ENCODE measurements at places on chromosomes 11 and 22. TPM values are rescaled to one million over a fixed set of nuclear protein-coding genes. Genes with fewer than 3 reads are reported as not detected.
A peak's percentile ranks its signal among the peaks of the same experiment; 100 is the strongest.

DNA sequence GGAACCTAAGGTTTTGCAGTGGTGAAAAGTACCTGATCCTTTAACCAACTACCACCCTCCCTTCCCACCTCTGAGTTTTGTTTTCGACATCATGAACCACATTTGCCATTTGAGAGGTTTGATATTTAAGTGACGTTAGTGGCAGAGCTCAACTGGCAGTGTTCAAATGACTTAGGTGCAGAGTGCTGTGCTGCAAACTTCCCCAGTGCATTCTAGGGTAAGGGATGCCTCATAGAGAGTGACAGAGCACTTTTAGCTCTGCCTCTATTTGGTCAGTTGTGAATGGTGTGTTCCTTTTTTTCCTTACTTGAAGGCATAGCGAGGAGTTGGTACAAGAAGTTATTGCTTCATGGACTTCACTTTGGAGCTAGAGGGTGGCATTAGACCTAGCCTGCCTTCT is 9.4 kb downstream of the BMAL1 start:
- no peak overlapping the region for H3K27ac ChIP-seq
- H3K4me3 ChIP-seq = no peak overlapping the region
- no peaks in the 10 kb centered on the region for H3K36me3 ChIP-seq
- peaks cover 22% of the 10 kb centered on the region for H3K4me1 ChIP-seq
- no peaks in the 10 kb centered on the region for H3K27me3 ChIP-seq

GRCh38 chr22:17732251-17732854 is 41.9 kb downstream of the BID start:
- H3K4me3 ChIP-seq = no peak overlapping the region
- no peak for DNase-seq
- no peaks in the 10 kb centered on the region for H3K27me3 ChIP-seq
- peaks cover 17% of the 10 kb centered on the region for H3K36me3 ChIP-seq
- H3K4me1 ChIP-seq = peaks cover 9% of the 10 kb centered on the region

DNA sequence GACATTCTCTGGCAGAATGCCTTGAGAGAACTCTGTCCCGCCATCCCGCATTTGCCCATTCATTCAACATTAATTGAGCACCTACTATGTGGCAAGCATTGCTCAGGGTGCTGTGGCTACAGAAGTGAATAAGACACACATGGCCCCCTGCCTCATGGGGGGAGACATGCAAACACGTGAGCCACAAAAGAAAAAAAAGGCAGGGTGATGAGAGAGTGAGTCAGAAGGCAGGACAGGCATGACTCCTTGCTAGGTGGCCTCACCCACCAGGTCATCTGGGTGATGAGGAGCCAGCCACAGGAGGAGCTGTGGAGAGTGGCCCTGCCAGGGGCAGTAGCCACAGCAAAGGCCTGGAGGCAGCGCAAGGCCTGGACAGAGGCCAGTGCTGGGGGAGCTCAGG is 4.9 kb downstream of the CHRM4 start:
- peaks cover 23% of the 10 kb centered on the region for H3K4me1 ChIP-seq
- no peak overlapping the region for H3K27ac ChIP-seq
- peak; percentile 47 for DNase-seq
- no peak overlapping the region for H3K4me3 ChIP-seq
- no peaks in the 10 kb centered on the region for H3K36me3 ChIP-seq

DNA sequence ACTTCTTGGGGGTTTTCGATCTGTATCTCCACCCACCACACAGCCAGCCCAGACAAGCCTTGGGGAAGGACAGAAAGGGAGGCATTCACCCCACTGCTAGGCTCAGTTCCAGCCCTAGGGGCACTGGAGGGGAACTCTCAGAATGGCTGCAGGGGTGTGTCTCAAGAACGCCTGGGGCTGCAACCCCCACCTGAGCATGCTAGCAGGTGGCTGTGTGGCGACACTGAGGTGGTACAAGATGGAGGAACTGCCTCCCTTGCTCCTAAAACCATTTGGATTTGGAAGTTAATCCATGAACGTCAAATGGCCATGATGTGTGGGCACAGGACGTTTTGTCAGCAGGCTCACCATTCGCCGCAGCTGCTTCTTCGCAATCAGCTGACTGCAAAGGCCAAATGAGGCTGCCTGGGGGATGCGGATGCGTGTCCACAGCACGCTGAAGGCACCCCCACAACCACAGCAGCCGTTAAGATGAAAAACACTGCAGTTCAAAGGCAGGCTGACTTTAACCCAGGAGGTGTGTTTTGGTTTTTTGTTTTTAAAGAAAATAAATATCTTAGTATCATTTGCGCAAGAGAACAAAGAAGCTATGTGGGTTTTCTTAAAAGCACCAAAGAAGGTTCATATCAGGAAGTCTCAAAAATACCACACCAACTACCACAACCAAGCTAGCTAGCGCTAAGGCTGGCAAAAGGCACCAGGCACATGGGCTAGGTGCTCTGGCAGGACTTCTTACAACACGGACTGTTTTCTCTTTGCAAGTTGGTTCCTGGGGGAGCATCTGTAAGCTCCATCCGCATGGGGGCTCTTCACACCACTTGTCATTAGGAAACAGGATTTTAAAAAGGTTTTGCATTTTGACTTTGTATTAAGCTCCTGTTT is 22.2 kb upstream of the NAP1L4 start:
- H3K36me3 ChIP-seq = peaks cover 13% of the 10 kb centered on the region
- no peak for DNase-seq

GRCh38 chr11:113059548-113059947 is 98.3 kb downstream of the NCAM1 start:
- no peaks in the 10 kb centered on the region for H3K36me3 ChIP-seq
- no peaks in the 10 kb centered on the region for H3K4me1 ChIP-seq
- no peak overlapping the region for H3K4me3 ChIP-seq
- H3K27ac ChIP-seq = no peak overlapping the region
- no peak for DNase-seq

- no peak for DNase-seq
- H3K36me3 ChIP-seq = no peaks in the 10 kb centered on the region
- no peak overlapping the region for H3K4me3 ChIP-seq
- no peaks in the 10 kb centered on the region for H3K27me3 ChIP-seq
- peak overlapping the region; percentile 31 for H3K27ac ChIP-seq
- peaks cover 60% of the 10 kb centered on the region for H3K4me1 ChIP-seq
Measured at GRCh38 chr11:106463154-106463553, 385.7 kb downstream of the AASDHPPT start.

Gene CRYBA4
- not detected for total RNA-seq

Gene ADM2
- total RNA-seq = 1.8 TPM

Measured in PC-3 (cell line).